ENCODE measurements at places on chromosomes 5 and 9.

DNA sequence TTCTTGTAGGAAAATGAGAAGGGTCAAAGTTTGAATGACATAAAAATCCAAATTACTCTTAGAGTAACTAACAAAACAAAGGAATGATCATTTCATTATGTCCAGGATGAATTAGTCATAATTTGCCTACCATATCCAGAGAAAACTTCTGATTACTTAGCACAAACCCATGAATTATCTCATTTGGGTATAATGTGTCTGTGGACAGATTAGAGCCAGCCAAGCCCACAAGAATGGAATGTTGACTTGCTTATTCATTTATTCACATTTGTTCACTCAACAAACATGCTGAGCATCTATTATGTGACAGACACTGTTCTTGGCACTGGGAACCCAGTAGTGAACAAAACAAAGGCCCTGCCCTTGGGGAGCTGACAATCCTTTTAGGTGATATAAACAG is 87.4 kb downstream of the APBA1 start:
- DNase-seq, result no peak

DNA sequence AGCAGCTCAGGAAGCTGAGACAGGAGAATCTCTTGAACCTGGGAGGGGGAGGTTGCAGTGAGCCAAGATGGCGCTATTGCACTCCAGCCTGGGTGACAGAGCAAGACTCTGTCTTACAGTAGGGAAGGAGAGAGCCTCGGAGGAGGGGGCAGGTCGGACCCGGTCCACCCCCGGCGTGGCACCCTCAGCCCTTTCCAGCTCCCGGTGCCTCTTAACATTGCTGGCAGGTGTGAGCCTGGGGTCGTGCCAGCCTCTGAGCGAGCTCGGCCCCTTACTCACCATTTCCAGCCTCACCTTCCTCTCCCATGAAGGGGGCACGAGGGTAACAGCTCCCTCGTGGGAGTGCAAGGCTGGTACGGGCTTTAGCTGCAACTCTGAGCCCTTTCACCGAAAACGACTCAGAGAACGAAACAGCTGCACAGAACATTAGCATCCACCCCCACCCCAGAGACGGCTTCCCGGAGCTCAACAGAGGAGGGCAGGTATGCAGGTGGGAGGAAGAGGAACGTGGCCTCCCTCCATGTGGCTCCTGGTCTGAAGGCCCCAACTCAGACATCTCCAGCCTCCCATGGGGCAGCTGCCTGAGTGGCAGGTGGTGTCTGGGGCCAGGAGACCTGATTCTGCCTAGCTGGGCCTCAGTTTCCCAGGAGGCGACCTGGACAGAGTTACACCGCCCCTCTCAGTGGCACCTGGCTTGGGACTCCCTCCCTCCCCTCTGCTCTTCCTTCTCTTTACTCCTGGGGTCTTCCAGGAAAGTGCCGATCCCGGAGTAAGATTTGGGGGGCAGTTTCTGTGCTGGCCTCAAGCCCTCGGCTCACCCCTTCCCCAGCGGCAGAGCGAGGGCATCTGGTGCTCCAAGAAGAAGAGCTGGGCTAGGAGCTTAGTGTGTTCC is 28.5 kb upstream of the ABO start:
- DNase-seq, result no peak

DNA sequence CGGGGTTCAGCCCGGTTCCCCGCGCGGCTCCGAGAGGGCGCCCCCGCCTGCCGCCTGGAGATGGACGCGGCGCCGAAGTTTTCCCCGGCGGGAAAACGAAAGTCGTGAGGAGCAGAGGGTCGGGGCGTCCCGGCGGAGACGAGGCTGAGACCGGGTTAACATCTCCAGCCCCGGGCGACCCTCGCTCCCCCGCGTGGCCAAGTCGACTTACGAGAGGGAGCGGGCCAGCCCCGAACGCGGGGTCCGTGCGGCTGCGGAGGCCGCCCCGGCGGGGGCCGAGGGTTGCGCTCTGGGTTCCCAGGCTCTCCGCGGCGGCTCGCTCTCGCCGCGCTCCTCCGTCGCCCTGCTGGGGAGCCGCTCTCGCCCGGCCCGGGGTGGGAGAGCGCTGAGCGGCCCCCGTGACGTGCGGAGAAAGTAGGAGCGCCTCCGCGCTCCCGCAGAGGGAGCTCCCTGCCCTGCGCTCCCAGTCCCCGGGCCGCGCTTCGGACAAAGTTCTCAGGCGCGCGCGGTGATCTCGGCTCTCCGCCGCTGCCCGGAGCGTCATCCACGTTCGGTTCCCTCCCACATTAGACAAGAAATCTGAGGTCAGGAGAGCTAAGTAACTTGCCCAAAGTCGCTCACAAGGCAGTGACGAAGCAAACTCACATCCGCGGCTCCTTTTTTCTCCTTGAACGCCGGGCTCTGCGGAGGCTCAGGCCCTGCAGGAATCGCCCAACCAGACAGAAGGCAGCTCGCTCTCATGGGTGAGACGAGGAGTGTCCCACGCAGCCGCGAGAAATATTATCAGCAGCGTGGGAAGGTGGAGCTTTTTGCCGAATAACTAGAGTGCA is 1.2 kb upstream of the GCNT4 start:
- peak; percentile 58 for DNase-seq

DNA sequence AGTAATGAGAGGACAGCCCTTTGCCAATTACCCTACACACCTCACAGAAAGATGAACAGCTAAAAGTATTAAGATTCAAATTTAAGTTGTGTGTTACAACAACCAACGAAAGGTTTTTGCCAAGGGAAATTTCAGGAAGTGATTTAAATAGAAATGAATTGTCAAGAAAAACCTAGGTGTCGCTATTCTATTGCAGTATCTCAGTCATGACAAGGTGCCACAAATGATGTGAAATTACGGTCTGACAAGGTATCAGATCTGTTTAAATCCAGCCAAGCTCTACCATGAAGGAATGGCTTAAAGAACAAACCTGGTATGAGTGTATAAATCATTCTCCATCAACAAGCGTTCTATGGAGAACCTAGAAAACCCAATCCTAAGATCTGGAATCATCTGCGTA is 189.7 kb downstream of the ATPSCKMT start:
- no peak for DNase-seq

GRCh38 chr5:135066781-135067180 is 32.8 kb upstream of the PITX1 start:
- no peak for DNase-seq

All from activated naive CD4-positive, alpha-beta T cell treated with anti-CD3 and anti-CD28 coated beads, Interleukin-2, amount 50 U/mL, for 16 hours (primary cell).